H1 (cell line): ENCODE measurements at places on chromosomes 2 and 18.

- peak; percentile 93 for DNase-seq
These were observed 174.0 kb downstream of the SMAD2 start for GRCh38 chr18:47756364-47757016.

- DNase-seq, result peak; percentile 22
These were observed 366.2 kb upstream of the ID2 start for GRCh38 chr2:8315531-8316165.

DNA sequence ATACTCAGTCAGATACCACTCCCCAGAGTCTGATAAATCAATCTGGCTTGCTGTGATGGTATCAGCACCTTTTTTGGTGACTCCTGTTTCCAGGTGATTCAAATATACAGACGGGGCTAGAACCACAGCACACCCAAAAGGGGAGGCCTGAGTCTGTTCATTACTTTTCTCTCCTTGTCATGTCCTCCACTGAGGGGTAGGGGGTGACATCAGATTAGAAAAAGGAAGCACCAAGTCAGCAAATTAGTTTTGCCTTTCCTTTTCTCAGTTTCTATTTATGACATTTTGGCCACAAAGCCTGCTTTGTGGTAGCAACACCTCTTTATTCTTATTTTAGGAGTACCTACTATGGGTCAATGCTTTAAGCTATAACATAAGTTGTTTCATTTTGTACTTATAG, 127.4 kb downstream of the CCDC102B start:
- DNase-seq, result no peak

DNA sequence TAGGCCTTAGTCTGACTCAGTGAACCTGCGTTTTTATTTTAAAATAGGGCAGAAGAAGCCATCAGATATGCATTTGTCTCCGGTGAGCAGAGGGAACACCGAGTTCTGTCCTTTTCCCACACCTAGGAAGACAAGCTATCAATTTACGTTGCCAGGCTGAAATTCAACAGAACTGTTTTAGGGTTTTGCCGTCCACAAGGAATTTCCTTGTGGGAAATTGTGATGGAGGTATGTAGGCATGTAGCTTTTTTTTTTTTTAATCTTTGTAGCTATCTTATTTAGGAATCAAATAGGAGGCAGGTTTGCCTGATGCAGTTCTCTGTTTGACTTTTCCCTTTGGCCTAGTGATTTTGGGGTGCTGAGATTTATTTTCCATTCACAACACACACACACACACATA, 62.0 kb upstream of the ASAP2 start:
- DNase-seq, result no peak

DNA sequence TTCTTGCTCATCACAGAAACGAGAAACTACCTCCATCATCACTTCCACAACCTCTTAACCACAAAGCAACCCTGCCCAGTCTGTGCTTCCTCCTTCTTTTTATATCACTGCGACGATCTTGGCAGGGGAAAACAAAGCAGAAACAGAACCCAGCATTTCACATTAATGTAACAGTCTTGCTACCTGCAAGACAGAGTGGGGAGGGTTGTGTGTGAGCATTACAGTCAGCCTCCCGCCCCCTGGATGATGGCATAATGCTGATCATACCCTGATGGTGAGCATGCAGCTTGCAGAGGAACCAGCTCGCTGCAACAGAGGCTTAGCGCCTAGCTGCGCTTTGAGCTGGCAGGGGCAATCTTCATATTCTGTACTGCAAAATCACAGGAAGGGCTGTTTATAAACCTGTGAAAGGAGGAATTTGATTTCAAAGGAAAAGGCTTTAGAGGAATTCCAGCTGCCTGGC, 376.1 kb downstream of the IRS1 start:
- DNase-seq, result no peak

DNA sequence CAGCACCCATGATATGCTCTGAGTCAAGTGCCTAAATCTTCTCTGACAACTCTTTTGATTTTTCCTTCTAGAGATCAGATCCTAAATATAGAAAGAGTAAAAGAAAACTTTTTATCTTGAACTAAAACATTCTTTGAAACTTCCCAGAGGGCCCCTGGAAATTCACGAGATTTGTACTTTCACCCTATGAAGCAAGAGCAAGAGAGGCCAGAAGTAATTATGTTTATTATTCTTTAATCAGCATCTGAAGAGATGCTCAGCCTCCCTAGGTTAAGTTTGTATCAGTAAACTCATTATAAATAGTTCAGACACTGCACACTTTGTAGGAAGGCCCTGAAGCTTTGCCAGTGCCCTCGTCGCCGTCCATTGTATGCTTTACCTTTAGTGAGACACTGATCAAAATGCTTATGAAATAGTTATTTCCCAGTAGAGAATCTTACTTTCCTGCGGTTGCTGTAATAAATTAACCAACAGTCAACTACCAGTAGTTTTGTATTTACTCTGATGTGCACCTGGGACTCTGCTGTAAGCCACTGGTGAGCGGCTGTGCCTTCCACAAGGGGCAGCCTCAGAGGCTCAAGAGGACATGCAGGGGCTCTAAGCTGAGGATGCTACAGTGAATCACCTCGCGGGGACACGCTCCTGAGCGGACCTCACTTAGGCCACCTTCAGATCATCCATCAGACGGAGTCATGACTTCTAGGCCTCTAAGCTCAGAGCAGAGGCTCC, 71.9 kb downstream of the BIN1 start:
- peak; percentile 40 for DNase-seq

- no peak for DNase-seq
These were observed 72.4 kb downstream of the ZEB2 start for GRCh38 chr2:144447535-144447934.

- no peak for DNase-seq
These were observed 84.6 kb downstream of the MAIP1 start for GRCh38 chr2:200039724-200040650.

DNA sequence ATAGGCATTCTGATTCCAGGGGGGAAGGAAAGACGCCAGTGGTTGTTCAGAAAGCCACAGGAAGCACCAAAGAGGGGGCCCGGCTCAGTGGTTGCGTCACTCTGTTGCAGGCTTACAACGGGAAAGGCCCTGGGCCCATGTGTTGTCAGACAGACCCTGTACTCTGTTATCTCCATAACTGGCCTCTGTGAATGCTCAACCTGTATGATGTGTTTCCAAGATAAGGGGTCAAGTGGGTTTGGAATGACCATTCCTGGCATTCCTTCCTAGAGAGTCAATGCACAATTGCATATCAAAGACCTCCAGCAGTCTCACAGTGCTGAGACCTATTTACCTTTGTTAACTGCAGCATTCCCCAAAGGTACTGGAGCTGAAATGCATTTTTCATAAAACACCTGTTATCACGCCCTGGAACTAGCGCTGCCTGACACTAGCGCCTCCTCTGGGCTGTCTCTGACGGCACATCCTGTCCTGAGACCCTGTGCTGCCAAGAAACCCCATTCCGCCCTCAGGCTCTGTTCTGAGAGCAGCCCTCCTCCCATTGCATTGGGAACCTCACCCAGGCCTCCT, 13.2 kb upstream of the LRRFIP1 start:
- DNase-seq, result peak; percentile 82

DNA sequence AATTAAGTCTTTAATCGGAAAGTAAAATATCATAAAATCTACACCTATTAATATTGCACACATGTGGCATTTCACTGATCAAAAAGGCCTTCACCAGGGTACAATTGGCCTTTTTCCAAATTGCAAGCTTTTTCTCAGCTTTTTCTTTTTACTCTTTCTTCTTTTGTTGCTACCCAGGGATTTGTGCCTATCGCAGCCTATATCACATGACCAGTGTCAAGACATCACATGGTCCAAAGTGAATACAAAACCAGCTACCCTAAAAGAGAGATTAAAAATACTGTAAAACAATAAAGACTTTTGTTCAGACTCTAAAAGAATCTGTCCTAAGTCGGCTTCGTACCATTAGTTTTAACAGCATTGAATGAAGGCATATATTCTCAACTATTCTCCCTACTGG, 15.0 kb upstream of the OTX1 start:
- DNase-seq, result no peak

- DNase-seq, result no peak
These were observed 30.8 kb upstream of the GLS start for GRCh38 chr2:190849774-190850173.

- DNase-seq, result no peak
These were observed 42.3 kb downstream of the SMAD2 start for GRCh38 chr18:47888156-47888555.

DNA sequence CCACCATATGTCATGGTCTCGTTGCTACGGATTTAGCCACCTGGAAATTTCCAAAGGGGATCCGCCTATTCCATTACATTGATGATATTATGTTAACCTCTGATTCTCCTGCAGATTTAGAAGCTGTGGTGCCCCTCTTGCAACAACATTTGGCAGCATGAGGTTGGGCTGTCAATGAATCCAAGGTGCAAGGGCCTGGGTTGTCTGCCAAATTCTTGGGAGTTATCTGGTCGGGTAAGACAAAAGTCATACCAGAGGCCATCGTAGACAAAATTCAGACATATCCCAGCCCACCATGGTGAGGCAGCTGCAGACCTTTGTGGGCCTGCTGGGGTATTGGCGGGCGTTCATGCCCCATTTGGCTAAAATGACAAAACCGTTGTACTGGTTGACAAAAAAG, 13.6 kb upstream of the C2orf42 start:
- no peak for DNase-seq

DNA sequence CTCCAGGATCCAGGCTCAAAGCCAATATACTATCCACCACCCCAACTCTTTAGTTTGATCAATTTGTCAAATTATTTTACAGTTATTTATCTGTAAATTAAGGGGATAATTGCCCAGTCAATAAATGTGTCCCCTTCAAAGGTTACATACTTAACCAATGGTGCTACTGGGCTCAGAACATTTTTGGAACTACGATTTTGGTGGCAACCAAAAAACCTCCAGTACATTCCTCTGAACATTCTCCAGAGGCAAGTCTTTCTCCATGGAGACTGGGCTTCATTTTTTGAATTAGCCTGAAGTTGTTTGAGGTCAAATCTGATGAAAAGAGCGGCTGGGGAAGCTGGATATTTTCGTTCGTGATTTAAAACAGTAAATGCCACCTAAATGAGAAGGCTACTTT, 1.7 kb upstream of the CLUL1 start:
- DNase-seq, result no peak

GRCh38 chr2:209663139-209663538, 108.5 kb upstream of the UNC80 start:
- no peak for DNase-seq

DNA sequence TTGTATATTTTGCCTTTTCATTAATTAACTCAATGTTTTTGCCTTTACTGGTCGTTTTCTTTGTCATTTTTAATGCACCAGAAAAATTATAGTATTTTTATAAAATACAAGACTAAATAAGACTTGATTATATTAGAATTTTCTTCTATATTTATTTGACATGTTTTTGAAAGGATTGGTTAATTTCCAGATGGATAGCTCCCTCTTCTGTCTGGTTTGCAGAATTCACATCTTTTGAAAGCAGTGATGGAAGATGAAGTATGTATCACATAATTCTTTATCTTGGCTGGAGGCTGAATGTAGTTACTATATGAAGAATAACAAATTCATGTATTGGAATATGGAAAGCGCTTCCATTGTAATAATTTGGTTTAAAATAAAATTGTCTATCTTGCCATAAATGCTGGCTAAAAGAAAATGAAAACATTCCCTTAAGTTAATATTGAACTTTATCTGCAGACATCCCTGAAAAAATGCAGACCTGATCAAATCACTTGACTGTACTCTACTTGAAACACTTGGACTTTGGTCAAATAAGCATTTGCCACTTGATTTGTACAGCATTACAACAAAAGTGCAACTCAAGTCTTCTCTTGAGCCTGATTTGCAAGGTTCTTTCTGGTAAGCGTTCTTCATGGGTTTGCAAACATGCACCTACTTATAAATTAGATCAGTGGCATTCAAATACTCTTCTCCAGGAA, 86.3 kb upstream of the EFEMP1 start:
- no peak for DNase-seq

DNA sequence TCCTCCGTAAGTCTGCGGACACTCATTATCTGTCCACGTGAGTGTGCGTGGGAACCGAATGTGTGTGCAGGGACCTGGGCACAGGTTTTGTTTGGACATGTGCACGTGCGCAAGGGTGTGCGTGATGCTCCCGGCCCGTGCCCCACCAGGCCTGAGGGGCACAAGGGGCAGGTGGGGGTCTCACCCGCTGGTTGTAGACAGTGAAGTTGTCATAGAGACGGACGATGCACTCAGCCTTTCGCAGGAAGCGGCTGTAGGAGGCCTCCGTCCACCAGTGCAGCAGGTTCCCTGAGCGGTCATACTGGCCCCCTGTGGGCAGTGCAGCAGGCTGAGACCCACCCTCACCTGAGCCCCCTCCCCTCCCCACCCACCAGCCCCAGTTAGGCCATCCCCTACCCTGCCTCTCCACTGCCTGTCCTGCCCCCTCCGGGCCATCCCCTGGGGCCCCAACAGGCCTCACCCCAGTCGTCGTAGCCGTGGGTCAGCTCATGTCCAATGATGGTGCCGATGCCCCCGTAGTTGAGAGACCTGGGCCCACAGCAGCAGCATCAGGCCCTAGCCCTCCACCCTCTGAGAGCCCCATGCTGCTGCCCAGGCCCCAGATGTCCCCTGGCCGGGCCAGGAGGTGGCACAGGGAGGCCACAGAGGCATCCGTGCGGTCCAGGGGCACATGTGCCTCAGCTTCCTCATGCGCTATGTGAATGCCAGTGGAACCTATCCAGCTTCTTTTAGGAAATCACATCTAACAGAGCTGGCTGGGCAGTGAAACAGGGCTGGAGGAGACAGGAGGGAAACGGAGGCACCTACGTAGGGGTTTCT, 6.1 kb downstream of the ECEL1 start:
- DNase-seq, result no peak

DNA sequence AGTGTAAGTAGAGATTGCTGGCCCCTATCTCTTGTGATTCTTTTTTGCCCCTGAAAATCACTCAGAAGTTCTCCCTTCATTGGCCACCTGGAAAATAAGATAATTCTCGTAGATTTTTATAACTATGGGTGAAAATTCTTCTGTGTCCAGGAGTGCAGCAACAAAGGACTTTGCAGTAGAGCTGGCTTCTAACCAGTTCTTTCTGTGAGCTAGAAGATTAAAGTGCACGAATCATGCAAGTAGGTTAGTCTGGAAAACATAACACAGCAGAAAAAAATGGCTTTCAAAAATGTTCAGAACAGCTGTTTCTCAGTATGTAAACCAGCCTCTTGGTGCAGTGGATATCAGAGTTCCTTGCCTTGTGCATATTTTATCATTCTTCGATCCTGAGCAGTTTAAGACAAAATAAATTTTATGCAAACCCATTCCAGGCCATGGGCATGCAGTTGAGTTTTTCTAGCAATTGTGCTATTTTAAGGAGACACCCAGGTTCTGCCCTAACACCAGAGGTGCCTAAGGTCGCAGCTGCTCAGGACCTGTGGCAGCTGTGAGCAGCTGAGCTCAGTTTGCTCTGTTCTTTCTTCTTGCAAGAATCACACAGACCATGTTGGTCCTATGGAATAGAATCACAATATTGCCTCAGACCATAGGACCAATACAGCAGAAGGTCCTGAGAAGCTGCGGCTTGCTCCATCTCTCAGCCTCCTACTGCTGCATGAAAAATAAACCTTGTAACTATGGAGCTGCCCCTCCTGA, 80.9 kb upstream of the BCL2L11 start:
- DNase-seq, result peak; percentile 23

DNA sequence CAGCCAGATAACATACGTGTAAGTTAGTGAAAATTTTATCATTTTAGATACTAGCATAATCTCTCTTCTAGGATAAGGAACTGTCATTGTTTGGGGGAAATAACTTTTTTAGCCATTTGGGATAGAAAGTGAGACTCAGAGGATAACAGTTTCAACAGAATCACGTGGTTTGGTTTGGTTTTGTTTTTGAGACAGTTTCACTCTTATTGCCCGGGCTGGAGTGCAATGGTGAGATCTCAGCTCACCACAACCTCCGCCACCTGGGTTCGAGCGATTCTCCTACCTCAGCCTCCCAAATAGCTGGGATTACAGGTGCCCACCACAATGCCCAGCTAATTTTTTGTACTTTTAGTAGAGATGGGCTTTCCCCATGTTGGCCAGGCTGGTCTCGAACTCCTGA, 323.2 kb upstream of the MEIS1 start:
- no peak for DNase-seq
